B cell (primary cell): ENCODE measurements at places on chromosomes 6 and 20.

DNA sequence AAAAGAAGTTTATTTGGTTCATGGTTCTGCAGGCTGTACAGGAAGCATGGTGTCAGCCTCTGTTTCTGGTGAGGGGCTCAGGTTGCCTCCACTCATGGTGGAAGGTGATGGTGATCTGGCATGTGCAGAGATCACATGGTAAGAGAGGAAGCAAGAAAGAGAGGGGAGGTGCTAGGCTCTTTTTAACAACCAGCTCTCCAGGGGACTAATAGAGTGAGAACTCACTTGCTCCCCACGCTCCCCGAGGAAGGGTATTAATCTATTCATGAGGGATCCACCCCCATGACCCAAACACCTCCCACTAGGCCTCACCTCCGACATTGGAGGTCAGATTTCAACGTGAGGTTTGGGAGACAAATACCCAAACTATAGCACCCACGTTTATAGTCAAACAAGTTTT, 4.0 kb upstream of the GJB7 start:
- no peak for DNase-seq

DNA sequence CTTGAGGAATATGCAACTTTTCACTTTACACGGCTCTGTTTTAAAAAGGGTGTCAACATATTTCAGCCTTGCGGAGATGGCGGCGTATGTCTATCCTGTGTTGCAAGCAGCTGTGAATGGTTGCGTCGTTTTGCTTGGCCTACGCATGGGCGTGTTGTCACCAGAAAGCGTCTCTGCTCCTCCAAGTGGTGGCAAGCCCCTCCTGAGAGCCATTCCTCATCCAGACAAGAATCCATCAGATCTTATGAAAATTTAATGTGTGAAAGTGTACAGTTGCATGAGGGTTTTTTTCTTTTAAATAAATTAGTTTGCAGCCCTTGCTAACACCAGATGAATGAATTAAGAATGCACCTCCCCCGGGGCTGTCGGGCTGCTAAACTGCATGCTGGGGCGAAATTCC, 114.4 kb downstream of the PHACTR3 start:
- DNase-seq, result no peak

DNA sequence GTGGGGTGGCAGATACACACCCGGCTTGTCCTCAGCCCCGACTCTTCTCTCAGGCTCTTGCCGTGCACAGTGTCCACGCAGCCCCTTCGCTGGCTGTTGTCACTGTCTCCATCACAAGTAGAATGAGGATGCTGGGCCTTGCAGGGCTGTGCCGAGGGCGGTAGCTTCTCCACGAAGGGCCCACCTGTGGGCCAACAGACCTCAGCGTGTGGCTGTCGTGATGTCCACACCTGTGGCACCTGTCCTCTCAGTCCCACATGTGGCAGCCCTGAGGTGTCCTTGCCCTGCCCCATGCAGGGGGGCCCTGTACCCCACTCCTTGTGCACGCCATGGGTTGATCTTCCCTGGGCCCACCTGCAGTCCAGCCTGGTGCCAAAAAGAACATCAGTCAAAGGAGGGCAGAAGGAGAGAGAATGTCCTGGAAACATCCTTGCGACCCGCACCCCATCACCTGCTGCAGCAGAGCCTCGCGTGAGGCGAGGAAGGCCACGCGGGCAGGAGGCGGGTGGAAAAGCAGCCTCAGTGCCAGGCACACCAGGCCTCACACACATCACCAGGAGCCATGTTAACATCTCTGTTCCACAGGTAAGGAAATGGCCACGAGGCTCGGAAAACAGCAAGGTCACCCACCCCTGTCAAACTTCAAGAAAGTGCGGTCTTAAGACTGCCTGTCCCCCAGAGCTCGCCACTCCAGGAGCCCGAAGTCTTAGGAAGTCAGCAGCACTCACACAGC, 22.3 kb upstream of the AFDN start:
- no peak for DNase-seq

- DNase-seq, result no peak
Observed at GRCh38 chr6:2909718-2910117, 6.6 kb upstream of the SERPINB9 start.

GRCh38 chr20:10551732-10552724, 116.9 kb downstream of the SLX4IP start:
- no peak for DNase-seq

GRCh38 chr6:110178626-110179405, 654 bp downstream of the WASF1 start:
- DNase-seq, result peak; percentile 84

- DNase-seq, result peak; percentile 11
Observed at GRCh38 chr20:11544029-11544678, 373.5 kb upstream of the BTBD3 start.

DNA sequence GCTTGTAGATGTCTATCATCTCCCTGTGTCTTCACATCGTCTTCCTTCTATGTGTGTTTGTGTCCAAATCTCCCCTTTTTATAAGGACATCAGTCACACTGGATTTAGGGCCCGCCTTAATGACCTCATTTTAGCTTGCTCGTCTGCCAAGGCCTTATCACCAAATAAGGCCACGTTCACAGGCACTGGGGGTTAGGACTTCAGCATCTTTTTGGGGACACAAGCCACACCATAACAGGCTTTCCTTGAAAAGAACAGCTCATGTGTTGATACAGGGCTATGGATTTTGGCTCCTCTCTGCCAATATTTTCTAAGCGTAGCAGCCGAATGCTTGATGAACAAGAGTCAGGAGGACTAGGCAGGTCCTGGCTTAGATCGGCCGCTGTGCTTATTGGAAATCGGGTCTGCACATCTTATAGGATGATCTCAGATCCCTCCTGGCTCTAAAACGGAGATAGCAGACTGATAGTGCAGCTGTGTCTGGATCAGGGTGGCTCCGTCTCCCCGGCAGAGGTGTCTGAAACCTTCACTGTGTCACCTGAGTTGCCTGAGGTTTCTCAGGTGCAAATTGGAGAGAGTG, 16.2 kb upstream of the TMEM181 start:
- DNase-seq, result no peak

GRCh38 chr6:160010067-160010466, 41.2 kb downstream of the IGF2R start:
- DNase-seq, result no peak

DNA sequence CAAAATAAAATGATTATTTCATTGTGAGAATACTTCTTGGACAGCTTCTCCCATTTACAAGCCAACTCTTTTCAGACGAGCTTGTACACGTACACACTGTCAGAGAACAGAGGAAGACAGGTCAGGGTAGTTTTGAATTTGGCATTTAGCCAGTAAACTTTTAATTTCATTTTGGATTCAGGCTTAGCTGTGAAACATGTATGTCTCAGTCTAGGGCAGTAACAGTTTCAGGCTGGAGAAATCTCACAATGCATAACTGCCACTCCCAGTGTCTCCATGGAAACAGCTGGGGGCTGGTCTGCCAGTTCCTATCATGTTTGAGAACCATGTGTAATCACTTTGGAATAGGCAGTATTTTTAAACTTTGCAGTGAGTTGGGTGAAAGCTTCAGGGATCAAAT, 22.0 kb upstream of the QKI start:
- DNase-seq, result no peak

DNA sequence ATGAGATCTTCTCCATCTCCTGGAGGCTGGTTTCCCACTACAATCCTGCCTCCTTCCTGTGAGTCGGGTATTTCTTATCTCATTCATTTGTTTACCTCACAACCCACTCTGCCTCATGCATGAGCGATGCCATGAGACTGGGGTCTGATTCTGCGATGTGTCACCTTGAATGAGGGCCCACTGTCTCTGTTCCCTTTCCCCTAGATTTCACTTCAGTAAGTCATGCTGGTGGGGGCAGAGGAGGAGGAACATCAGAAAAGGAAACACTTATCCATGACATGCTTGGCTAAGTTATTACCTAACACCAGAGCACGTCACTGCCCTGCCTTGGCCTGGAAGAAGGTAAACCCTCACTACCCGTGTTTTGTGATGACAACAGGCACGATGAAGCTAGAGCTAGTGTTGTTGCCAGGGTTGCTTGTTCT, 337.4 kb upstream of the PRDM1 start:
- DNase-seq, result no peak

GRCh38 chr20:9369557-9369956, 144.8 kb upstream of the LAMP5 start:
- no peak for DNase-seq

GRCh38 chr6:21350926-21351325, 242.6 kb upstream of the SOX4 start:
- no peak for DNase-seq

DNA sequence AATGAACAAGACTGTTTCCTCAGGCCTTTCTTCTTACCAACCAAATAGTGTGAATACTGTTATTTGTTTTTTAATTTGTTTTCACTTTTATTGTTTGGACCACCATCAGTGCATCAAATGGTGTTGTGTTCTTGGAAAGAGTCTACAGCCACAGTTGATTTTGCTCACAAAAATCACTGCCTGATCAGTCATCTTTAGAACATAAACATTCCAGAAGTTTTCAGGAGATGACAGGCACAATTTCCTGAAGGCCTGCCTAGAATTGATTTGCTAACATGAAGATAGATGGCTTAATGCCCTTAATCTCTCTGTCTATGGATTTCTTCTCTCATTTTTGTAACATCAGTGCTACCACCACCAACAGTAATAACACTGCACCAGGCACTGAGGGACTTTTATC, 13.5 kb downstream of the IL22RA2 start:
- DNase-seq, result no peak

- DNase-seq, result no peak
Observed at GRCh38 chr6:64006246-64006645, 370.6 kb downstream of the PHF3 start.

DNA sequence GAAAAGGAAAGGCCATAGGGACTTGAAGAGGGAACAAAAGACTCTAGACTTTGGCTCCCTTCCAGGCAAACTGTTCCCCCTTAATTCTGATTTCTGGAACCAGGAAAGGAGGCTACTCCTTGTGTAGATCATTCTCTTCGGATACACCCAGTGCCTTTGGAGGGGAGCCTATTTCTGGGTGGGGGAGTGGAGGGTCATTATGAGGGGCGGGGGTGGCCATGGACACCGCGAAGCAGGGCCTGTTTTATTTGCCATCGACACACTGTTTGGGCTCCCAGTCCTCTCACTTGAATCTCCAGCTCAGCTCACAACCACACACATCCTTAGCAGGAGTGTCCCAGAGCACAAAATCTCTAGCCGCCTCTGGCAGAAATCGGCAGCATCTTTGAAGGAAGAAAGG, 132.3 kb downstream of the PXDC1 start:
- no peak for DNase-seq
